Adipose tissue (tissue), 3 donors: ENCODE measurements at places on chromosomes 3 and 15. TPM values are rescaled to one million over a fixed set of nuclear protein-coding genes. Genes with fewer than 3 reads are reported as not detected.

CD200R1 gene
- 1.8 TPM for polyA plus RNA-seq

GOLGA8M gene
- polyA plus RNA-seq: 0.39 TPM

CIAO2A gene
- polyA plus RNA-seq: 58.8 TPM

PAQR5 gene
- 0.43 TPM for polyA plus RNA-seq
